CD8-positive, alpha-beta memory T cell (primary cell): ENCODE measurements at places on chromosomes 3 and 15. TPM values are rescaled to one million over a fixed set of nuclear protein-coding genes. Genes with fewer than 3 reads are reported as not detected.

DNA sequence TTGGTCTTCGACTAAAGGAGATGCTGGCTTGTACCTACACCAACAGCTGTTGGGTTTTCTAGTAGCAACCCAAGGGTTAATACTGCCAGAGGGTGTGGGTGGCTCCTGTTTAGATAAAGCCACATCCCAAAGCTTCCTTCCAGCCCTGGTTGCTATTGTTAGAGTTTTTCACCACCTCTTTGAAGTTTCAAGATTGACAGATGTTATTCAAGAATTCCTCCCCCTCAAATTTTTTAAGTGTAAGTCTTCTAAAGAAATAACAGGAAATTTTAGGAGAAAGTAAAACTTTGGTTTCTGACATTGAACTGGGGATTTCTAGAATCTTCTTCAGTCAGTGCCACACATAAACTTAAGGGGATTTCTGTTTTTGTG lies 60.9 kb downstream of the TGFBR2 start:
- DNase-seq: peak; percentile 26

- no peak for DNase-seq
Observed at GRCh38 chr3:152174876-152175527, 93.7 kb upstream of the MBNL1 start.

DNA sequence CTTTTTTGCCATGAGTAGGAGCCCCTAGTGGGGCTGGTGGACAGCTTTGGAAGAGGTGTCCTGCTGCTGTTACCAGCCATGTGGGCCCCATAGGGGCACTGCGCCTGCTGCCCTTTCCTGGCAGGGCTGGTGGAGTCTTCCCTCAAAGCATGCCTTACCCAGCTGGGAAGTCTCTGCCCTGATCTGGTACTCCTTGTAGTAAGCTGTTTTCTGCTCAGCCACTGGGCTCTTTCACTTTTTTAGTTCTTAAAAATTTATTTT lies 26.2 kb downstream of the HMCES start:
- DNase-seq: no peak

The PPP1R14D gene
- not detected for total RNA-seq

The LRTM1 gene
- total RNA-seq: not detected

The TMEM89 gene
- not detected for total RNA-seq
